ENCODE measurements at places on chromosomes 12 and 14.

DNA sequence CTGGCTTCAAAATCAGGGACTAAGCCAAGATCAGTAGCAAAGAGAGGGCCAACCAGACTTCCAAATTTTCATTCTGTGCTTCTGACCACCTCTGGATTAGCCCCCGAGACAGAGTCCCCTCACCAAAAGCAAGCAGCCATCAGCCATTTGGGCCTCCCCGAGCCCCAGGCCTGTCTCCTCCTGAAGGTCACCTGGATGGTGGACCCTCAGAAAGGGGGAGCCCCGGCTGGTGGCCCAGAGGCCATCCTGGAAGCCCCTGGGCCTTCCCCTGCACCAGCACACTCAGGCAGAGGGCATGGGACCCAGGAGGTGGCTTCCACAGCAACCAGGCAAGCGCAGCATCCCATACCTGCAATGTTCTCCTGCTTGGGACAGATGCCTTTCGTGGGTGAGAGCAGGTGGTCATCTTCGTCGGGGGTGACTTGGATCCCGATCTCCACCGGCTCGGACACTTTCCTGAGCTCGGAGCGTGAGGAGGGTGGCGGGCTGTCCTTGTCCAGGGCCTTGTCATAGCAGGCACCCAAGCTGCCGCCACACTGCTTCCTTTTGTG is 14.8 kb downstream of the BCL11B start:
- DNase-seq: no peak

DNA sequence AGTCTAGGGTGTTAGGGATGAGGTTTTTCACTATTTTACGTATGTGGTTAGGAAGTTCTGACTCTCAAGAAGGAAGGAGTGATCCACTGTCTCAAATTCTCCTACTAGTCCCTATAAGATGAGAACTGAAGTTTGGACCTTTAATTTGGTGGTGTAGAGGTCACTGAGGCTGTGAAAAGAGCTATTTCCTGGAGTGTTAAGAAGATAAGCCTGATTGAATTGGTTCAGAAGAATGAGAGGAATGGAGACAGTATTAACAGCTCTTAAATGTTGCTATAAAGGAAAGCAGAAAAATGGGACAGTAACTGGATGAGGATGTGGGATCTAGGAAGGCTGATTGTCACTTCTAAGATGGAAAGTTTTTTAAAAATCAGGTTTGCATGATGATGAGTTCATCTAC is 57.6 kb downstream of the CNTN1 start:
- DNase-seq: no peak

DNA sequence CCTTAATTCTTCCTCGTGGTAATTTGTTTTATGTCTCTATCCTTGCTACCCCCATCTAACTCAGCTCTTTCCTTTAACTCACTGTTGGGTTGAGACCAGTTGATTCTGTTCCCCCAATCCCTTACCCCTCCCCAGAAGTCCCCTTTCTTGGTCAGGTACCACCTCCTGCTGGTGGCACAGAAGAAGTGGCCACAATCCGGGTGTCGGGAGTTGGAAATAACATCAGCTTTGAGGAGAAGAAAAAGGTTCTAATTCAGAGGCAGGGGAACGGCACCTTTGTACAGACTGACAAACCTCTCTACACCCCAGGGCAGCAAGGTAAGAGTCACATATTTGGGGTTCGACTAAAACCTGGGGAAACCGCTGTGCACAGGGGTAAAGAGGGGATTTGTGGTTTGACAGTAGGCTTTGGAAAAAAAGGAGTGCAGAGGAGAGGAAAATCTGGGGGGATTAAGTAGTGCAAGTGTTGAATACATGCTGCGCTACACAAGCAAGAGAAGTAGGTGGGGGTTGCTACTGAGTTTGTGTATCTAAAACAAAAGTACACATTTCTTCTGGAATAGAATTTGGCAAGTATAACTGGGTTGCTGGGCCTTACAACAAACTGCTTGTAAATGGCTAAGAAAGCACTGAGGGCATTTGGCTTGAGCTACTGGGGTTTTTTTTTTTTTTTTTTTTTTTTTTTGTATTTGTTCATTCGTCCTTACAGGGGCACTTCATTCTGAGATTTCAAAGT is 1.3 kb downstream of the A2ML1 start:
- DNase-seq: no peak

DNA sequence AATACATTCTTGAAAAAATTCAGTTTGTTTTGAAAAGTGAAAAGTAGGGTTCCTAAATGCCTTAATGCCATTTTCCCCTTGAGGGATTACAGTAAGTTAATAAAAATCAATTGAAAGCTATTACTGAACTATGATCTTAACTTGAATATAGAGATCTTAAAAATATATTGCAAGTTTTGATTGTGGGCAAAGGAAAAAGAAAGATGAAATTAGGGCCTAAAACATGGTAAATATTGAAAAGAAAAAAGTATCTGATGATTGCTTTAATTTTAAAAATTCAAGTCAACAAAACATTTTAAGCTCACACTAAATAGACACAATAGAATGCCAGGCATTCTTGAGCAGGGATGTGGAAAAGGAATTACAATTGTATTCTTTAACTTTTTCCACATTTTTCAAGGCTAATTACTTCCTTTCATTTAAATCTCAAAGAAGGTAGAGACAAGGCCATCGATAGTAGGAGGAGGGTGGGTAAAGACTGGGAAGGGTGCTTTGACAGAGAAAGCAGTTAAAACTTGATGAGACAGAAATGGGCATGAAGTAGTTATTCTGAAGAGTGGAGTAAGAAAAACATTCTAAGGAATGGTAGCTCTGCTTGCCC is 294.4 kb downstream of the NELL2 start:
- peak; percentile 6 for DNase-seq

GRCh38 chr14:31592631-31593030 is 31.4 kb downstream of the NUBPL start:
- DNase-seq: no peak

- DNase-seq: no peak
These were observed 9.4 kb upstream of the ACVR1B start for GRCh38 chr12:51942056-51942455.

DNA sequence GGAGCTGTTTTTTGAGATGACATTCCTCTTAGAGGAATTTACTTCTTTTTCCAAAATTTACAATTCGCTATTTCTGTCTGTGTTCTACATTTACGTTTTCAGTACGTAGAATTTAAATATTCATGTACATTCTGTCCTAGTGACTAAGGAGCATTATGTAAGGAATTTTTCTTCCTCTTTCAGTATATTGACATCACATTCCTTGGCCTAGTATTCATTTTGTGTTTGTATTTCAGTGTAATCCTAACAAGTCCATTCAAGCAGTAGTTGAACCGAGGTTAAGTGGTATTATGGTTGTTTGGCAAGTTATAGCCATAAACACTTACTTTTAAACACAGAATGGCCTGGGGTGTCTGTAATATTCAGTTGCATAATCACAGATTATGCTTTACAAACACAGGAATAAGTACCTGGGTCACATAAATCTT is 465.2 kb downstream of the PCNX1 start:
- DNase-seq: peak; percentile 57

GRCh38 chr14:95242870-95243269 is 76.8 kb downstream of the CLMN start:
- no peak for DNase-seq

- no peak for DNase-seq
These were observed 37.0 kb upstream of the ITPR2 start for GRCh38 chr12:26869908-26870459.

DNA sequence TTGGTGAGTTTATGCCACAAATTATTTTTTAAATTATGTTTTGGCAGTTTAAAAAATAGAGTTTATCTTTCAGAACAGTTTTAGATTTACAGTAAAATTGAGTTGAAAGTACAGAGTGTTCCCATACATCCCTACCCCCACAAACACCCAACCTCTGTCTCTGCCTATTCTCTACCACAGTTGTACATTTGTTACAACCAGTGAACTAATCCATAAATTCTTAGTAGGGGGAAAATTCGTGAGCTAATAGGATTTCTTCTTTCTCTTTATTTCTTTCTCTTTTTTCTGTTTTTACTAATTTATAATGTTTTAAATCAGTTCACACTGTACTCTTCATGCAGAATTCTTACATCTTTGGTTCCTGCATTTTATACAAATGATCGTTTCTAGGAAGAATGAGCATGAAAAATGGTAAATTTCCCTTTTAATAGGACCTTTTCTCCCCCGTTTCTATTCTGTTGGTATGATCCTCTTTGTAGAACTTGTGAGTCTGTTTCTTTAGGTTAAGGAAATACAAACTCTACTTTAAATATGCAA is 56.7 kb downstream of the MIPOL1 start:
- no peak for DNase-seq

GRCh38 chr12:117352206-117352605 is 9.2 kb downstream of the NOS1 start:
- no peak for DNase-seq

DNA sequence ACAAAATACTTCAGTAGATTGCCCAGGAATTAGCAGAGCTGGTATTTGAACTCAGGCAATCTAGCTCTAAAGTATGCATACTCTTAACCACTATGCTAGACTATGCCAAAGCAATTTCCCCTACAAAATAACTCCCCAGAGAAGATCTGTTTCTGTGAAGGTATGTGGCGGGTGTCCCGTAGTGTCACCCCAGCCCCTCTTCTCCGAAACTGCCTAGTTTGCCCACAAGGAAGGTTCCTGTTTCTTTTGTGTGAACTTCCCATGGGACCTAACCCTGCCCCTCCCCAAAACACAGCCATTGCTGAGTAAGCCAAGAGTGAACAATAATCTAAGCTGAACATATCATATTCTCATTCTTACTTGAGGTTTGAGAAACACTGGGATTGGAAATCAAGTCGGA is 15.5 kb upstream of the RAP1B start:
- no peak for DNase-seq

DNA sequence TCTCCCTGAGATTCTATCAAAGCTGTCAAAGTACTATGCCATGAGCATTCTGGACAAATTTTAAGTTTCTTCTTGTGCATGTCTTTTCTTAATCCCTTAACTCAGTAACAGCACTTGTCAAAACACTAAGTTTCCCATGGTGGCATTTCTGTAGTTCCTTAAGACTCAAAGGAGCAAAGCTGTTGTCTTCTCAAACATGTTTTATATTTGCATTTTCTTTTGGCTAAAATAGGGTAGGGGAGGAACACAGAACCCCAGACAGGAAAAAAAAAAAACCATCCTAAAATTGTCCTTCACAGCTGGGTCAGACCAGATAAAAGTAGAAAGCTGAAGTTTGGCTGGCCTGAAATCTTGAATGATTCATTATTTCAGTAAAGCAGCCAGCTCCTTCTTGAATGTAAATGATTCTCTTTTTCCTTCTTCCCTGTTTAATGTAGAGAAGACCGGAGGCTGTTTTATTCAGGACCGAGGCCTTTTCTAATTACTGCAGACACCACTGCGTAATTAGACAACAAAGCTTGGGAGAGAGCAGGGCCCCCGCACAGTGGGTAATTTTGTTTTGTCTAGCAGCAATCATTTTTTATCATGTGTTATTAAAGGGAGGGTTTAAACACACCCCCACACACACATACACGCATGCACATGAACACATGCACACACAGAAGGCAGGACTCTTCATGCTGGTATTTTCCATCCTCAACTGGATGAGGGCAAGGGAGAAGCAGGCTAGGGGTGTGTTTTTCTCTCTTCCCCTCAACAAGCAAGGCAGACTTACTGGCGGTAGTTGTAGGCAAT is 51.0 kb downstream of the PAH start:
- DNase-seq: no peak

- no peak for DNase-seq
These were observed 47.3 kb downstream of the PDE3A start for GRCh38 chr12:20415641-20416040.

DNA sequence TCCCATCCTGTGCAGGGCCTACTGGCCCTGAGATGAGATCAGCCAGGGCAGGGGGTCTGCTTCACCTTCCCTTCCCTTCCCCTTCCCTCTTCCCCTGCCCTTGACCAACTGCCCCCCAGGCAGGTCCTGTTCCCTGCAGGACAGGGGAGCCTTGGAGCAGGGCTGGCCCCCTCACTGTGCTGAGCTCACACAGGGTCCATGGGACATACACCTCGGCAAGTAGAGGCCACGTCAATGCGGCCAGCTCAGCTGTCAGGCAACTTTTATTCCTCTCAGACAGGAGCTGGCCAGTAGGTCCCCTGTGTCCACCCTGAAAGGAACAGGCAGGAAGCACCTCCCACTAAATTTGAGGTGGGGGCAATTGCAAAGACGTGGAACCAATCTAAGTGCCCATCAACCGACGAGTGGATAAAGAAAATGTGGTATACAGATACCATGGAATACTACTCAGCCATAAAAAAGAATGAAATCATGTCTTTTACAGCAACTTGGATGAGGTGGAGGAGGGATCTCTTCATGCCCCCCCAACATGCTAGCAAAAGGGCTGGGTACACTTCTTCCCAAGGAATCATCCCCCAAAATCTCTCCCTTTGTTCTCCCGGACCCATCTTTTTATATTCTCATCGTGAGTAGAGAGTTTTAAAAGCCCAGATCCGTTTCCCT is 148.7 kb downstream of the BCL11B start:
- no peak for DNase-seq

DNA sequence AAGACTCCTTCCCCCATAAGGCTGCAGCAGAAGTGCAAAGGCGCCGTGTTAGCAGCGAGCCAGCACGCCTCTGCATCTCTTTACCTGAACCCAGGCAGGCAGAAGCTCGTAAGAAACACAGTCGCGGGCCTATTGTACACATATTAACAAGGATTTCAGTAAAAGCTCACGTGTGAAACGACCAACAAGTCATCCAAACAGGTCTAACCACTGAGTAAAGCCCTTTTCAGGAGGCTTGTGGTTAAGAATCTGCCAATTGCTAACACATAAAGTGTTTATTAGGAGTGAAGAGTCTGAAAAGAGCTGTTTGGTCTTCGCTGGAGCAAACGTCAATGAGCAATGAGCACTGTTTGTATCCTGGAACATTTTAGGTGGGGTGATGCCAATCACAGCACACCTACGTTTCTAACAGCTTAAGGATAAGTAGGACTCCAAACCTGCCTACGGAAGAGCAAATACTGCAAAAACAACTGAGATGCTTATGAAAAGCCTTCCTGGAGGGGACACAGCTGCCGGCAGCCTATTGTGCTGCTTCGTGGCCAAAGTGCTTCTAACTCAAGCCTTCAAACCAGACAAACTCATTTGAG is 43.1 kb downstream of the PRKAB1 start:
- peak; percentile 66 for DNase-seq

DNA sequence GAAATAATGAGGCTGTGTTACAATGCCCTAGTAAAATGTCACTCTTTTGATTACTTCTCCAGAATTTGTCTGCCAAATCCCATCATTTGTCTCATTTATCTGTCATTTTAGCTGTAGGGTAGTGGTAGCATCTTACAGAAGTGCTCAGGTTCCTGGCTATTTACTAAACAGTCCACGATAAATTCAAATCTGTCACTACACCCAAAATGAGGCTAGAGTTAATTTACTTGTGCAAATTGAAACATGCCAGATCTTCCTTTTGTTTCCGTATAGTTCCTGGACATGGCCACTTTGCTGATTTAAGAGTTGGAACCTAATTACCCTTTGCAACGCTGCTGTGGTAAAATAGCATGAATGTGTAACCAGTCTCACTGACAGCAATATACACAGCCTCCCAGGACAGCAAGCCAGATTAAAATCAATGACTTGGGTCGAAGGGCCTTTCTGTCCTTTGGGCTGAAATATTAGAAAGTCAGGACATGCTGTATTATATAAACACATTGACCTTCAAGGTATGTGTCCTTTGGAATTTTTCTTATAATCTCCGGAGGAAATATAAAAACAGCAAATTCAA is 485.4 kb downstream of the MDGA2 start:
- DNase-seq: no peak

All from kidney tubule cell (primary cell).